ENCODE measurements at places on chromosomes 6 and 20.

- DNase-seq = no peak
Measured at GRCh38 chr6:68638230-68638900, 3.3 kb downstream of the ADGRB3 start.

- DNase-seq = no peak
Measured at GRCh38 chr6:87182940-87183339, 27.6 kb downstream of the ZNF292 start.

GRCh38 chr20:33789858-33790182 lies 21.3 kb upstream of the CHMP4B start:
- no peak for DNase-seq

GRCh38 chr20:46122071-46122470 lies 4.0 kb downstream of the CD40 start:
- DNase-seq = no peak

GRCh38 chr6:140036196-140036595 lies 661.7 kb upstream of the CITED2 start:
- DNase-seq = no peak

DNA sequence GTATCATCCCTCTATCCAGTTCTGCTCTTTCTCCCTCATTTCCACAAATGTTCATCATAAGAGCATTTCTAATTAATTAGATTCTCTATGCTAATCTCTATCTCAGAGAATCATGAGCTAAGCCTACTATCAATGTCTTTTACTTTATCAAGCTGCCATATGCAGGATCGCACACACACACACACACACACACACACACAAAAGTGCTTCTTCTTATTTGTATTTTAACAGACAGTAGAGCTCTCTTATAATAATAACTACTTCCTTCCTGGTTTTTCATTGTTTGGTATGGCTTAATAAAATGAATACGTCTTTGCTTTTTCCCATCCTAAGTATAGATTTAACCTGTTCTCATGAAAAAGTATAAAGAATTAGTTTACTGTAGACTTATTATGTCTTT lies 170.2 kb downstream of the HAO1 start:
- DNase-seq = no peak

- no peak for DNase-seq
Measured at GRCh38 chr20:10629946-10630650, 43.7 kb downstream of the JAG1 start.

- DNase-seq = no peak
Measured at GRCh38 chr20:48995589-48995988, 50.5 kb upstream of the CSE1L start.

GRCh38 chr6:107539849-107540464 lies 50.0 kb downstream of the SOBP start:
- no peak for DNase-seq

- DNase-seq = no peak
Measured at GRCh38 chr6:138597336-138597735, 98.0 kb upstream of the NHSL1 start.

GRCh38 chr6:158475344-158476302 lies 84.3 kb upstream of the TMEM181 start:
- no peak for DNase-seq

- no peak for DNase-seq
Measured at GRCh38 chr6:13484827-13485226, 2.6 kb downstream of the GFOD1 start.

GRCh38 chr6:33630014-33630413 lies 8.9 kb downstream of the ITPR3 start:
- DNase-seq = no peak

DNA sequence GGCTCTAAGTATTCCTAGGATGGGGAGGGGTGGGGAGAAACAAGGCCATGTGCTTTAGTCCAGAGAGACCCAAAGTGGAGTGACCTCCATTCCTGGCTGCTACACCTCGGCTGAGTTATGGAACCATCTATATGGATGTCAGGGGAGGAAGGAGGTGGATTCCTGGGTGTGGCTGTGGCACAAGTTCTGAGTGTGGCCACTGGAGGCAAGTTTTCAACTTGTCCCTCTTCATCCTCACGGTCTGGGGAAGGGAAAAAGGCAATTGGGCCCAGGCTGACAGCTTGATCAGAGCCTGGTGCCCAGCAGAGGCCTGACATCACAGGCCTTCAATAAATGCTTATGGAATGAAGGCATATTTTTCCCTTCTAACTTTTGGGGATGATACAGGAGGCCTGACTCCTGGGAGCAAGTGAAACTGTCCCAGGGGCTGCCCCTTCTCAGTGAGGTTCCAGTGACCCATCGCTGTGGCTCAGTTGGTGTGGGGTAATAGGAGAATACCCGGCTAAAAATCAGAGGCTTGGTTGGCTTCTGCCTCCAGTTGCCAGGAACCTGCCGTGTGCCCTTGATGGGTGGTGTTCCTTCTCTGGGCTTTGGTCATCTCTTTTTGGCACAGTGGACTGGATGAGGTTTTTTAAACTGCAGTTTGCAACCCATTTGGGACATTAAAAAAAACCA lies 1.8 kb upstream of the ITPR3 start:
- no peak for DNase-seq

DNA sequence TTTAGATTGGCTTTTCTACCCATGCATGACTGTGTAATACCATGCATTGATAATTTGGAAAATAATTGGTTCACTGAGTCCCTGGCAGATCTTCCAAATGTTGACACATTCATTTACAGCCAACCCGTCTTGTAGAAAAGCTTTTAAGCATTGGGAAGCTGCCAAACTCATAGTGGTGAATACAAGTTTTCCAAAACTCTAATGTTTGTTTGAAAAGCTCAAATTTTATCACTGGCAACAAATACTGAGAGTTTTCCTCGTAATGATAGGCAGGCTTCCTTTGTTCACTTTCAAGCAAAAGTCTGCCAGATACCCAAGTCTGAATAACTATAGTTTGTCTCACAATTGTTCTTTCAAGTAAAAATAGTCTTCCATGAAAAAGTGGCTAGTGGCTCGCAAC lies 143.0 kb downstream of the FIG4 start:
- DNase-seq = no peak

DNA sequence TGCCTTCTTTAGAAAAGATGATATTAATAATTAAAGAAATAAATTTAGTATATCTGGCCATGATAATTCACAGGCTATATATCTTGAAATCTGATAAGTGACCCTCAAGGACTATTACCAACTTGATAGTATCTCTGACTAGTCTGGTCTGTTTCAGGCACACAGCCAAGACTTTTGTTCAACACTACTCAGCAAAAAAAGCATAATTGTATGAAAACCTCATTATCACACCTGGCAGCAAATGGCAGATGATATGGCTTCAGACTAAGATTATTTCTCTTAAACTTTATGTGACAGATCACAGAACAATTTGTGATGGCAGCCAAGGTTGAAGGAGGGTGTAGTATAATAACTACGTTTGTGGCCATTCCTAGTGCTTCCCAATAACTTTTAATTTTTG lies 114.7 kb downstream of the RWDD2A start:
- no peak for DNase-seq

DNA sequence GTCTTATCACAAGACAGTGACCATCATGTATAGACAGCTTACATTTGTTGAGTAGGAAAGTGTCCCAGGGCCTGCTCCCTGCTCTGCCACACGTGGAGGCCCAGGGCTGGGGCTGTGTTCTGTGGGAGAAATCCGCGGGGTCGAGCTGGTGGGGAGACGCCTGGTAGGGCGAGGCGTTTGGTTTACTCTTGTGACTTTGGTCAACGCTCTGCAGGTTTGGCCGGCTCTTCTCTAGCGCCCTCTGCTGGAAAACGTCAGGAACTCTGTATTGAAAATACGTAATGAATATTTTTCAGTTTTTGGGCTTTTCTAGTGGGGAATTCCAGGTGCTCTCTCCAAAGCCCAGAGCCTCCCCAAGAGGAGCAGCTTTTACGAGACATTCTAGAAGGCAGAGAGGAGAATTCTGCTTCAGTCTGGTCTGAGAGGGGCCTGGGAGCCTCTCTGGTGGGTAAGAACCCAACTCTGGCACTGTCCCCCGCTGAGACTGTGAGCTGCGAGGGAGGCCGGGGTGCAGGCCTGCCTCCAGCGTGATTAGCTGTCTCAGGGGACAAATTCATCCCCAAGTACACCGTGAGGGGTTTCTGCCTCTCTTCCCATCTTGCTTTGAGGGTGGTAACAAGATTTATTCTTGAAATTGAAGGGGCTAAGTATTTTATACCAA lies 112.6 kb upstream of the RALGAPA2 start:
- DNase-seq = peak; percentile 1

GRCh38 chr6:2353412-2354137 lies 108.2 kb upstream of the GMDS start:
- DNase-seq = no peak

DNA sequence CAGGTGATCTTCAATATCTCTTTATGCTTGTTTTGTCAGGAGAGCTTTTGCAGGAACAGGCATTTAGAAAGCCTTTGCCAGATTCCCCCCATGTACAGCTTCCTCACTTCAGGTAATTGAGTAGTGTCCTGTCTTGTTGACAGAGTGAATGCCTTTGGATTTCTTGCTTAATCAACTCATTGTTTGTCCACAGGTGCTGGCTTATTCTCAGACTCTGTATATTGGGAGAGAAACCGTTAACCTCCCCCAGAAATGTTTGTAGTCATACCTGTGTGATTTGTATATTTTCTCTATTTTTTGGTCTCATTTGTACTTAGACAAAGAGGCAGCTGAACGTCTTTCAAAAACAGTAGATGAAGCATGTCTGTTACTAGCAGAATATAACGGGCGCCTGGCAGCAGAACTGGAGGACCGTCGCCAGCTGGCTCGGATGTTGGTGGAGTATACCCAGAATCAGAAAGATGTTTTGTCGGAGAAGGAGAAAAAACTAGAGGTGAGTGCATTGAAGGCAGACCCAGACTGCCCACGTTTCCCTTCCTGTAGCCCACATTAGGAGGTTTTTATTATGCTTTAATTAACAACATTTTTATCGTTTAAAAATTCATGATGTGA lies 32.3 kb downstream of the RPRD1B start:
- DNase-seq = no peak

DNA sequence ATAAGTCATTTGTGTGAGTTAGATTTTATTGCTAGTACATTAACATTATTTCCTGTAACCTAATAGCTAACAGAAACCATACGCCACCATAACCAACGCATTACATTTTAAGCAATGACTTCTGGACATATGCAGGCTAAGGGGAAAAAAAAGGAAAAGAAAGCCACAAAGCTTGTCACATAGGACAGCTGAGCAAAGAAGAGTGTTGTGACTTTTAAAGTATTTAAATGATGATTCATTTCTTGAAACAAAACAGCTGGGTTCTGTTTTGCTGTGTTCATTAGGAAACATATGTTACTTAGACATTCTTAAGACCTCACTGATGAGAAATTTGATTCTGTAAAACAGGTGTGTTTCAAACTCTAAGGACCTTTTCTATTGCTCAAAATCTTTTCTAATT lies 171.4 kb downstream of the COL9A1 start:
- no peak for DNase-seq

- no peak for DNase-seq
Measured at GRCh38 chr6:5656226-5656625, 350.5 kb downstream of the NRN1 start.

DNA sequence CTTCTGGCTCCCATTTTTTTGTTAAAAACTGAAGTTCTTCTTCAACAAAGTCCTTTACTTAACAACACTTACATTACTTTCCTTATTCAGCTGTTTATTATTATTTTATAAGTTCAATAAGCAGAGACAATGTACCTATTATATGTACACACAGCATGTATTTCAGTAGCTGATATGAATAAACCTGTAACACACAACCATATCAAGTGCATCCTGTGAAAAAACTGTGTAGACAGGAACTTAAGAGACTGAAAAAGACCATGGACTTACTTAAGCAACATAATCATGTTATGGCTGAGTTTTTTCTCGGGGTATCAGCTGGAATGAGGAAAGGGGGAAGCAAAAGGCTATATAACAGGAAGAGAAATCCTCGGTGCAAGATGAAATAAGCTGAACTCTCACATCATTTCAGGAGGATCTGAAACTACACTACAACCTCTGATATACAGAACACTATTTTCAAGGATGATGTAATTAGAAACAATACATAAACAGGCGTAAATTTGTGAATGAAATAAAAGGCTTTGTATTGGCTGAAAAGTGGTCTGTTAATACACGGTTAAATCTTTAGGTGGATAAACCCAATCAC lies 70.9 kb downstream of the REV3L start:
- DNase-seq = no peak

DNA sequence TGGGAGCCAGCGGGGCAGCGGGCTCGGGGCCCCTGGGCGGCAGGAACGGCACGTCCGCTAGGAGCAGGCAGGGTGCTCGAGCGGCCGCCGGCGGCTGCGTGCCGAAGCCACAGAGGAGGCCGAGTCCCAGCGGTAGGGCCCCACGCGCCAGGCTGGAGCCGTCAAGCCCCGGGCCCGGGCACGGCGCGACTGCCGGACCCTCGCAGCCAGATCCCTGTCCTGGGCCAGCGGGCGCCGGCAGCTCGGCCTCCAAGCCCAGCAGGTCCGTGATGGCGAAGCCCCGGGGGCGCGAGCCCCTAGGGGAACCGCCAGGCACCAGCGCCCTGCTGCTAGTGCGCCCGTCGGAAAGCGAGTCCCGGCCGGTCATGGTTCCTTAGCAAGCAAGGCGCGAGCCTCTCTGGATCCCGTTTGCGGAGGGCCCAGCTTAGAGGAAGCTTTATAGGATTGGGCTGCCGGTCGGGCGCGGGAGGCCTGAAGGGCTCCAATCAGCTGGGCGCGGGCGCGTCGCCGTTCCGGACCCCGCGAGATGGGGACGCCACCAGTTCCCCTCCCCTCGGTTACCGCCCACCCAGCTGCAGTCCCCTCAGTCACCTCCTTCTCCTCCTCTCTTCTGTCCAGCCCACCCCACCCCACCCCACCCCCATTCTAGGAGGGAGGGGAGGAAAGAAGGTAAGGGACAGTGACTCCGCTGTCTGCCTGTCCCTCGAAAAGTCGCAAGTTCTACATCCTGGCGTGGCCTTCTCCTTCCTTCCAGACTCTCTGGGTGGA lies at the start of gene VSX1:
Gene VSX1 (minus strand): TSS at position 412 of the 768 bp plus-strand sequence. CDS start 45 bp downstream, at position 367.
- DNase-seq = no peak

DNA sequence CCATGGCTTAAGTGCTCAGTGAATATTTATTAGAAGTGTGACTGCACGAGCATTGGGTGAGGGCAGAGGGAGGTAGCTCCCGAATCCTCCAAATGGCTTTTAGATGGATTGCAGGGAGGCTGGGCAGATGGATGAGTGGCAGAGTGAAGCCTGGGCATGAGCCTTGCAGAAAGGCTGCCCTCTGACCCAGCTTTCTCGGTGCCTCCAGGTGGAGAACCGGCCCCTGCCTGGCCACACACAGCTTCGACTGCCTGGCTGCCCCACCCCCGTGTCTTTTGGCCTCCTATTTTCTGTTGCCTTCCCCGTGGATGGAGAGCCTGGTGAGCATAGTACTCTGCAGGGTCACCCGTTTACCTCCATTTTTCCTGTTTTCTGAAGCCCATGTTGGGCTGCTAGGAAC lies 3.4 kb downstream of the VARS2 start:
- no peak for DNase-seq

DNA sequence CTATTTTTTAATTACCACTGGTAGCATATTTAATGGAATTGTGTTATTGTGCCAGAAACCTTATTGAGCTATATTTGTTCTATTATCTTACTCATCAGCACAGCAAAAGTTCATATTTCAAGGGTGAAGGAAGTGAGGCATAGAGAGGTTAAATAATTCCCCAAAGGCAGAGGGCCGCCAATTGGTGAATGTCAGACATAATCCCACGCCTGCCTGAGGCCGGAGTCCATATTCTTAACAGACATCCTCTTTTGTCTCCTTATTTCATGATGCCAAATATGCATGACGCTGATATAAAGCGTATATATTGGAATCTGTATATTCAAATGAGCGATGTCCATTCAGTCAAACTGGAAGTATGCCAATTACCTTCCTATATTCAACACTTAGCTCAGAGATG lies 505.0 kb upstream of the SLC35B3 start:
- DNase-seq = no peak

Data from stimulated activated CD4-positive, alpha-beta T cell treated with anti-CD3 and anti-CD28 coated beads, Interleukin-15, amount 100 ng/mL, for 1 hour (primary cell).